ENCODE measurements at places on chromosomes 3 and 15.

DNA sequence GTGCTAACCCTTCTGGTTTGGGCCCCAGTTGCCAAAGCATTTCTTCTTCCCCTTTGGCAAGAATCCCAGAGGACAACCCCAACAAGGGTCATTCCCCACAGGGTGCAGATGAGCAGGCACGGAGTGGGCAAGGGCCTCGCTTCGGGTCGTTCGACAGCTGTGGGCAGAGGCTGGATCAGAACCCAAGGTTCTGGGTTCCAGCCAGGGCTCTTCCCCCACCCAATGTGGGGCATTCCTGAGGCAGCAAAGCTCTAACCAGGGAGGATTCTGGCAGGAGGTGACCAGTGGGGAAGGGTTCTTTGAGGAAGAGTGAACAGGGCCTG, 48.3 kb downstream of the CYP11A1 start:
- no peak for DNase-seq

DNA sequence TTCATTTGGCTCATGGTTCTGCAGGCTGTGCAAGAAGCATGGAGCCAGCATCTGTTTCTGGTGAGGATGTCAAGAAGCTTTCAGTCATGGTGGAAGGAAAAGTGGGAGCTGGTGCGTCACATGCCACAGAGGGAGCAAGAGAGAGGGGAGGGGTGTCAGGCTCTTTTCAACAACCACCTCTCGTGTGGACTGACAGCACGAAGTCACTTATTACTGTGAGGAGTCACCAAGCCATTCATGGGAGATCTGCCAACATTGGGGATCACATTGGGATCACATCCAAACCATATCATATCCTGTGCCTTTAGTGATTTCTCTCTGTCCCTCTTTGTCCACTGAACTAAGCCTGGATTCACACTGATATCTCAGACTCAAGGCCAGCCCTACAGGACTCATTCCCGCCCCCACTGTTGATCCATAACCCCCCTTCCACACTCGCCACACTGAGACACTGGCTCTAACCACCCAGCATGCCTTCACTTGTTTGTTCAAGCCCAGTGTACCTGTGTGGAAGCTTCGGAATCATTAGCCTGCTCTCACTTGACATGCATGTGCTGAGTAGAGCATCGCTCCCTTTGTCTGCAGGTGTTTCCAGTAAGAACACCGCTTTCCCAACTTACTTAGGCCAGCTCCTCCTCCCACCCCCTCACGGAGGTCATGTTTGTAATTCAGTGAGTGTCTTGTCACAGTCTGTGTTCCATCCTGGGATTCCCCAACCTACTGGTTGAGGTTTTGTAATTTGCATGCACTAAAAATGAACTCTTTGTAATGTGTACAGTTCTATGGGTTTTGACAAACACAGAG, 132.2 kb downstream of the KLF13 start:
- no peak for DNase-seq

- DNase-seq = no peak
These were observed 233.4 kb downstream of the FEZF2 start for GRCh38 chr3:62139957-62140356.

DNA sequence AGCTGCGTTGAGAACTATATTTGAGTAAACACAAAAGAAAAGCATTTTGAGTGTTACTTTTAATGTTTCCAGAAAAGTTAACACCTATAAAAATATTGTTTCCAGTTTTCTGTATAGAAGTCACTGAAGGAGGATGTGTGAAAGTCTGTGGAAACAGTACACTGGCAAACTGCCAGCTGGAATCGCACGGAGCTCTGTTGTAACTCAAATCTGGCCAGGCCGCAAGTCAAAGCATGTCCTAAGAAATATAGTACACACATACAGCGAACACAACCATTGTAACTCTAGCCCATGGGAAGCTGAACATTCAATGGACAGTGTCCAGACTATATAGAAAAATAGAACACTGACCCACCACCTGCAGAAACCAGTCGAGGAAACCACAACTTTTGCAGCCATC, 657.2 kb downstream of the FHIT start:
- peak; percentile 29 for DNase-seq

- no peak for DNase-seq
These were observed 650.9 kb upstream of the SEMA6D start for GRCh38 chr15:47066392-47066791.

GRCh38 chr3:27089645-27090044, 279.5 kb downstream of the NEK10 start:
- DNase-seq = no peak

GRCh38 chr3:134334231-134334900, 39.9 kb downstream of the AMOTL2 start:
- no peak for DNase-seq

DNA sequence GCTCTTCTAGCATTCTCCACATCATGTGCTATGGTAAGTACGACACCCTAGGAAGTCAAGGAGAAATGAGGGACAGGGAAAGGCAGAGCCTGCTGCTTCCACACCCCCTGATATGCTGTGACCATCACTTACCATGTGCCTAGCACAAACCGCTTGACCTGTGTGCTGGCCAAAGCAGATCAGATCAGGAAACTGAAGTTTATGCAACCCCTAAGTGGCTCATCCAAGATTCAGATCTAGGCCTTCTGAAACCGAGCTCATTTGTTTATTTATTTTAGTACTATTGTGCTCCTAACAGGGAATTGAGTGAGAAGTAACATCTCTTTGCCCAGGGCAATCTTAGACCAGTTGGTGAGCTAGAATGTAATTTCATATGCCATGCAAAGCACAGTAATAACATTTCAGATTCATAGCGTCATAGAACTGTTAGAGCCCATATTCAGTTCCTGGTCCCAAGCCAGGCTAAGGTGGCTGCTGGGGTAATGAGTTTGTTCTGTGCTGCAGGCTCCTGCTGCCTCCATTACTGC, at the start of gene RTP2:
Gene RTP2, minus strand, starts transcription at position 51 of the 527 bp plus-strand sequence. CDS start 429 bp downstream, outside the sequence.
- DNase-seq = no peak

- no peak for DNase-seq
These were observed 45.9 kb downstream of the SLCO2A1 start for GRCh38 chr3:133983576-133984560.

DNA sequence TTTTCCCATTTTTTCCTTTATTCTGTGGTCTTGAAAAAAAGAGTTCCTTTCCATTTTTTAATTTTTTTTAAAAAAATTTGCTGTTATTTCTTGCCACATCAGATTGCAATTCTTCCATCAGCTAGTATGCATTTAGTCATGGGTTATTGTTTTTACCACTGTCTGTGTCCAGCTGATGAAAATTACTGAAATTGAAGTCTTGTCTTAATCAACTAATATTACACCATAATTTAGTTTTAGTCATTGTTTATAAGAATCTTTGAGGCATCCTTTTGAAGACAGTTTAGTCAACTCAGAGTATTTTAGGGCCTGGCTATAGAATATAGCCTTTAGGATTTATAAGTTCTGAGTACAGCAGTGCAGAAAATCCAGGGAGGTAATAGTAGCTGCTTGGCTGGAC, 172.1 kb downstream of the LRTM1 start:
- DNase-seq = no peak

DNA sequence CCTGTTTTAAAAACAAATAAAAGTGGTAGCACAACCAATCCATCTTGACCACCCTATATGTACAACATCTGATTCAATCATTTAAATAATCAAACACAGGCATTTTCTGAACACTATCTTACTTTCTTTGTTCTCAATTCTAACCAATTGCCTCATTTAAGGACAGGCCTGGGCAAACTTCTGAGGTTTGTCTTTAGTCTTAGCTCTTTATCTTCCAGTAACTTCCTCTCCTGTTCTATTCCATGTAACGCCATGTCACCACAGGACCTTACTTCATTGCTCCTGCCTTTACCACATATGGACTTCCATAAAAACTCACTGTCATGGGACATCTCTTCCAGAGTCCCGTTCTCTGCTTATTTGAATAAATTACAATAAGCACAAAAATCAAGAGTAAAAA, 14.9 kb downstream of the HDGFL3 start:
- DNase-seq = no peak

DNA sequence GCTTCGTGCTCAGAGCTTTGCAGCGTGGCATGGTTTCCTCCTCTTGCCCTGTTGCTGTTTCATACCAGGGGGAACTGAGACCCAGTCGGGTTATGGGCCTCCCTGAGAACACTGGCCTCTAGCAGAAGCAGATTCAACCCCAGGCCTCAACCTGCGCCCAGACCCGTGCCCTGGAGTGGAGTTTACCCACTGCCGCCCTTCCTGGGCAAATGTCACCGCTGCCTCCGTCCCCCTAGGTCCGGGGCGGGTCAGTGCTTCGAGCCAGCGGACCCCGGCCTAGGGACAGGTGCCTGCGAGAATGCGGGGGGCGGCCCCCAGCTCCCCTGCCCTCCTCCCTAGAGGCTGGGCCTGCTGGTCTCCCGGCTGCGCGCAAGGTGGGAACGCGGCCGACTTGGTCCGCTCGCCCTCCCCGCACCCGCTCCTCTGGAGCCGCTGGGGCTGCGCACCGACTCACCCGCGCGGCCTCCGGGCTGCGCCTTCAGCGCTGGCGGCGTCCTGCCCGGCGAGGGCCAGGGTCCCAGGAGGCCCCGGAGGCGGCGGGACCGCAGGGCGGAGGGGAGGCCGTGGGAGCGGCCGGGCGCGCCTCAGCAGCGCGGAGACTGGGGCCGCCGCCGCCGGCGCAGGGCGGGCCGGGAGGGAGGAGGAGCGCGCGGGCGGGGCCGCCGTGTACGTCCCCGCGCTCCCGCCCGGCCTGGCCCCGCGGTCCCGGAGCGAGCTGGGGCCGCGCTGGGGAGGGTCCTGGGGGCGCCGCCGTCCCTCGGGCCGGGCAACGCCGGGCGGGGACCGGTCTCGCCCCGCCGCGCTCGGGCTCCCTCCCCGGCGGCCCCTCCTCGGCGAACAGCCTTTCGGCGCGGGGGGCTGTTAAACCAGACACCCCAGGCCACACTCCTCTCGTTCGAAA, at the start of gene PIGZ:
Gene PIGZ, minus strand, starts transcription at position 601 of the 901 bp plus-strand sequence. CDS start 16,802 bp downstream, outside the sequence.
- no peak for DNase-seq

- DNase-seq = no peak
These were observed 320.0 kb upstream of the RARB start for GRCh38 chr3:25107918-25108617.

DNA sequence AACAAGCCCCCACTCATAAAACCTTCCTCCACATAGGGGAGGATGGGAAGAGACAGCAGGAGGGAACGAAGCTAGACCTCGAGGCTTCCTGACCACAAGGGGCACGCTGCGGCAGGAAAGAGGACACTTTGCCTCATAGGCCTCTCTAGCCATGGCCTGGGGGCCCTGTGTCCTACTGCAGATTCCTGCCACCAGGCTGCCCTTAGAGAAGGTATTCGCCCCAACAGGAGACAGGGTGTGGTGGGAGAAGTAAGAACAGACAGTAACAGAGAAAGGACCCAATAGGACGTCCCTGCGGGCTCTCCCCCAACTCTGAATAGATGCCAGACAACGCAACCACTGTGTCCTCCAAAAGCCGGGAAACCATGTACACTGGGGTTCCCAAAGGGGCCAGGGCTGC, 36.8 kb downstream of the ADCY5 start:
- no peak for DNase-seq

DNA sequence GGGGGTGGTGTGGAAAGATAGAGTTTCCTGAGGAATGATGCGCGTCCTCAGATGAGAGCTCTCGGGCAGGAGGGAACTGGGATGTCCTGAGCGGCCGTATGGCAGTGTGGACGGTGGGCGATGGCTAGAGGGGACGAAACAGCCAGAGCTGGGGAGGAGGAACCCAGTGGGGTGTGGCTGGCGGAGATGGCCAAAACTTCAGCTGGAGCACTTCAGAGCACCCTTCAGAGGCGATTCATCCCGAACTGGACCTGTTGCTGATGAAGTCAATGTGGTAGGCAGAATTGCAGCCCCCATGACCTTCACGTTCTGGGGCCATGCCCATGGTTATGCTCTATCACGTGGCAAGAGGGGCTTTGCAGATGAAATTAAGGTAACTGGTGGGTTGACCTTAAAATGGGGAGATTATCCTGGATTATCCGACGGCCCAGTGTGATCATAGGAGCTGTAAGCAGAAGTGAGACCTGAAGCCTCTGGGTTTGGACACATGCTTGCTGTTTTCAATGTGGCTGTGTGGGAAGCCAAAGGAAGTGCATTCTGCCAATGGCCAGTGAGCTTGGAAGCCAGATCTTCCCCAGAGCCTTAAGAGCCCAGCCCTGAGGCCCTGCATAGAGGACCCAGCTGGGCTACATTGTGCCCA, 52.3 kb downstream of the ATP1B3 start:
- no peak for DNase-seq

DNA sequence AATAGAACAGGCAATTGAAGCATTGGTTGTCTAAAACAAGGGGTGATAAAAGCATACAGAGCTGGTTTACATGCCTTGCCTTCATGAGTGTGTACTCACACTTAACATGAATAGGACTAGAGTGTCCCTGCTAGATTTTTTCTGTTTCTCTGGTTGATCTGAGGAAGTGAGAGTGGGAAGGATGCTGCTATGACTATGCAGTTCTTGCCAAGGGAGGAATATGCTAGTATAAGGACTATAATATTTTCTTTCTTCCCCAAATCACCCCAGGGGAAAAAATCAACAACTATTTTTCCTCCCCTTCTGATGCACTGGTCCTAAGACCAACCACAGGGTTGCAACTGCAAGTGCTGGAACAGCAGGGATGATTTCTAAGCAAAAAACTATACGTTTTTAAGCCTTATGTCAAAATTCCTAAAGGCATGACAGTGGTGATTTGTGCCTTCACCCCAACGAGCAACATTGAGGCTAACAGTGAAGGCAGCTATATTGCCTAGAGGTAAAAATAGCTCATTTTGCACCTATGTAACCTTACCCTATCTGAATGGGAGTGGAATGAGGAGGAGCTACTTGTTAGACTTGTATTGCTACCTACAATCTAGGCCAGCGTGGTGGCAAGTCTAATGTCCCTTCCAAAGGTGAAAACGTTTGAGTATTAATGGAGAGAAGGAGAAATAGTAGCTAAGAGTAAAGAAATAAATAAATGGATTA, 33.5 kb upstream of the USP8 start:
- DNase-seq = no peak

GRCh38 chr3:64915778-64916177, 228.0 kb upstream of the ADAMTS9 start:
- no peak for DNase-seq

DNA sequence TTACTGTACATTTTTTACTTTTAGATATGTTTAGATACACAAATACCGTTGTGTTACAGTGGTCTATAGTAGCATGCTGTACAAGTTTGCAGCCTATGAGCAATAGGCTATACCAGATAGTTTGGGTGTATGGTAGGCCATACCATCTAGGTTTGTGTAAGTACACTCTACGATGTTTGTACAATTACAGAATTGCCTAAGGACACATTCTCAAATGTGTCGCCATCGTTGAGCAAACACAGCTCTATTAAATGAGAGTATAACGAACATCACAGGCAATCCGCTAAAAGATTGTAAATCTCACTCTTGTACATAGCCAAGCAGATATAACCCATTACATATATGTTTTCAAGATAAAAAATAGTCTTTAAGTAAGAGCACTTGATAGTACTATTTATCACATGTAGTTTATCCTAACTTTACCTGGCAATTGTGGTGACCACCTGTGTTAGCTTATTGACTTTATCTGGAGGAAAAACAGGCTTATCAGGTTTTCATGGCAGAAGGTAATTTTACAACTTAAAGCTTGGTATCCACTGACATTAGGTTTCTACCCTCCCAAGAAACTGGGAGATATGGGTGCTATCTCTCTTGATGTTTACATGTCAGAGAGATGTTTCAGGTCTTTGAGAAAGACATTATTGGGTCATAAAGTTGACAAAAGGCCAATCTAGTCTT, 898.7 kb downstream of the NSUN3 start:
- DNase-seq = no peak

Measured in right renal cortex interstitium (tissue), 3 donors.